Trophoblast cell (in vitro differentiated cells and primary cell): ENCODE measurements at places on chromosomes 12 and 14.

GRCh38 chr12:2248087-2248900 lies 195.5 kb downstream of the CACNA1C start:
- no peak for DNase-seq

- DNase-seq = no peak
Measured at GRCh38 chr12:57194253-57194652, 22.3 kb upstream of the NXPH4 start.

- DNase-seq = no peak
Measured at GRCh38 chr14:100010679-100011078, 54.5 kb upstream of the EVL start.

DNA sequence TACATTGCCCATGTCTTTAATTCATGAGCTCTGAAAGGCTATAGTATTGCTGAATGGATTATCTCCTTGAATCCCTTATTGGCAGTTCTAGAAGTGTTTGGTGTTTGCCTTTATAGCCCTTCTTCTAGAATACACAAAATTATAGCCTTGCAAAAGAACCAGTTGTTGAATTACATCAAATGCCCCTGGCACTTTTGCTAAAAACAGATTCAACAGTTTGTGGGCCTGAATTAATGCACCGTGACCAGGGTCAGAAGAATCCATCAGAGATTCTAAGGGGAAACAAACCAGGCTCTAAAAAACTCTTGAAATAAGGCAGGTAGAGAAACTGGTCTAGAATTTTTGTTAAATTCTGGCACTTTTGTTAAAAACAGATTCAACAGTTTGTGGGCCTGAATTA lies 197.8 kb downstream of the SOX5 start:
- DNase-seq = no peak

DNA sequence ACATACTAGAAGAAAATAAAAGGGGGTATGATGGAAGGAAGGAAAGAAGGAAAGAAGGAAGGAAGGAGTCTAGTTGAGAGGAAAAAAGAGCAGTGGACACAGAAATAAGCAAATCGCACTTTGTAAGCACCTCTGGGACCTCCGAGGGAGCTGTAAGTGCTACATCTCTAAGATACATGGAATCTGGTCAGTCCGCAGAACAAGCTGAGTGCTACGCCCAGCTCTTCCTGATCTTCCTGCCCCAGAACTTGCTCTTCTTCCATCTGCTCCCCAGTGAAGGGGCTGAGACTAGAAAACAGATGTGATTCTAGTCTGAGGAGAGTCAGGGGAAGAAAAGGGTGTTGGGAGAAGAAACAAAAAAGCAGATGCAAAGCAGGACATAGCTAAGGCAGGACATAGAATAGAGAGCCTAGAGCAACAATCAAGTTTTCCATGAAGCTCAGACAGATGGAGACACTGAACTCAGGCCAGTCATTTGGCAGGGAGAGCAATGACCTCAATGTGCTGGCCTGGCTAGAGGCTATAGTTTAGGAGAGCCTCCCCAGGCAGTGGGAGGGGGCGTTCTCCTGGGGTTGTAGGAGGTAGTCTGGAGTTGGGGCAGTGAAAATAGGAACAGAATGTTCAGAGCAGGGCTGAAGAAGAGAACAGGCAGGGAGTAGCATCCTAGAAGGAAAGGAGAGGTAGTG lies 1.7 kb upstream of the MFAP5 start:
- peak; percentile 35 for DNase-seq
